ENCODE measurements at places on chromosomes 5 and 9.

DNA sequence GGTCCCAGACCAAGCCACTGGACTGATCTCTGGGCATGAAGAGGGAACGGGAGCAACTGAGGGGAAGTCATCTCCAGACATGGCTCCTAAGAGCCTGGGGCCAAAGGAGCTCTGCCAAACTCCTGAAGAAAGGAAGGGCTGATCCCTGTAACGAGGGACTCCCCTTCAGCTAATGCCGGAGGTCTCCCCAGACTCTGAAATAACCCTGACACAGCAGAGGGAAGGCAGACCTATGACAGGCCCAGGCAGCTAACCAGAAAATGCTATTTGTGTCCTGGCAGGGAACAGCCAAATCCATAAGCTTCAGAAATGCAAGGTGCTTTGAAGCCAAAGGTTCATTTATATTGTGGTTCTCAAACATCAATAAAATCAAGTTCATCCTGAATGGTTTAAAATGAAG lies 30.9 kb downstream of the APTX start:
- peaks cover 13% of the 10 kb centered on the region for H3K36me3 ChIP-seq
- DNase-seq: no peak
- no peaks in the 10 kb centered on the region for H3K27me3 ChIP-seq

DNA sequence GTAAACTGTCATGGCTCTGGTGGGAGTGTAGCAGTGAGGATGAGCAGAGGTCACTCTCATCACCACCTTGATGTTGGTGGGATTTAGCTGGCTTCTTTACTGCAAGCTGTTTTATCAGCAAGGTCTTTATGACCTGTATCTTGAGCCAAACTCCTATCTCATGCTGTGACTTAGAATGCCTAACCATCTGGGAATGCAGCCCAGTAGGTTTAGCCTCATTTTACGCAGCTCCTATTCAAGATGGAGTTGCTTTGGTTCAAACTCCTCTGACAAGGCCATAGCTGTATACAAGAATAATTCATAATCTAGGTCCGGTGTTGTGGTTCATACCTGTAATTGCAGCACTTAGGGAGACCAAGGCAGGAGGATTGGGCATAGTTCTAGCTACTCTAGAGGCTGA lies 85.1 kb downstream of the ARRDC3 start:
- H3K27ac ChIP-seq: no peak overlapping the region
- no peak for DNase-seq
- H3K4me3 ChIP-seq: no peak overlapping the region
- no peaks in the 10 kb centered on the region for H3K4me1 ChIP-seq
- no peaks in the 10 kb centered on the region for H3K36me3 ChIP-seq

- H3K27me3 ChIP-seq: no peaks in the 10 kb centered on the region
- no peak overlapping the region for H3K27ac ChIP-seq
- H3K36me3 ChIP-seq: peaks cover 13% of the 10 kb centered on the region
- H3K4me3 ChIP-seq: no peak overlapping the region
- DNase-seq: peak; percentile 68
Measured at GRCh38 chr5:53095931-53096525, 13.5 kb downstream of the MOCS2 start.

- H3K4me1 ChIP-seq: peaks cover 65% of the 10 kb centered on the region
- peaks cover 32% of the 10 kb centered on the region for H3K36me3 ChIP-seq
- peak overlapping the region; percentile 68 for H3K4me3 ChIP-seq
- H3K27me3 ChIP-seq: no peaks in the 10 kb centered on the region
- H3K27ac ChIP-seq: peak overlapping the region; percentile 93
- no peak for DNase-seq
Measured at GRCh38 chr9:2022560-2022959, 7.4 kb downstream of the SMARCA2 start.

GRCh38 chr5:2453781-2454180 lies 297.7 kb downstream of the IRX2 start:
- DNase-seq: no peak
- no peaks in the 10 kb centered on the region for H3K4me1 ChIP-seq
- H3K27ac ChIP-seq: no peak overlapping the region
- no peaks in the 10 kb centered on the region for H3K36me3 ChIP-seq

DNA sequence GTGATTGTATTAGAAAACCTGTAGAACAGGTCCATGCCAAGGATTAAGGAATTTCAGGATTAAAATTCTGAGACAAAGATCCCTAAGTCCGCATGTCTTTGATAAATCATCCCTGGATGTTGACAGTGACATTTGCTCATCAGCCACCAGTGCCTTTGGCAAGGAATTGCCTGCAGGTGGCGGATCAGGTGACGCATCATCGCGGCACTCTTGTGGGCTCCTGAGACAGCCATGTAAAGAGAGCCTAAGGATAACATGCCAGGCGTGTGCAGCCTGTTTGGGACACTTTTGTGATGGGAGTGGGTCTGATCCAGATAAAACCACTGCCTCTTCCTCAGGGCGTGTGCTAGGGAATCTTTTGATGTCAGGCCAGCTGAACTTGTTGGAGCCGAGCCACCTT lies 40.6 kb downstream of the ADCY2 start:
- no peaks in the 10 kb centered on the region for H3K4me1 ChIP-seq
- no peak overlapping the region for H3K27ac ChIP-seq
- no peaks in the 10 kb centered on the region for H3K36me3 ChIP-seq
- DNase-seq: no peak

GRCh38 chr5:21663082-21663481 lies 1190.1 kb downstream of the CDH12 start:
- H3K4me1 ChIP-seq: no peaks in the 10 kb centered on the region
- H3K4me3 ChIP-seq: no peak overlapping the region
- H3K27ac ChIP-seq: no peak overlapping the region
- H3K27me3 ChIP-seq: no peaks in the 10 kb centered on the region

- no peaks in the 10 kb centered on the region for H3K36me3 ChIP-seq
- H3K4me3 ChIP-seq: no peak overlapping the region
- DNase-seq: no peak
- no peaks in the 10 kb centered on the region for H3K27me3 ChIP-seq
- no peak overlapping the region for H3K27ac ChIP-seq
Measured at GRCh38 chr5:8520917-8521316, 652.0 kb downstream of the MTRR start.

GRCh38 chr9:130183133-130183762 lies 11.0 kb downstream of the NCS1 start:
- peaks cover 5% of the 10 kb centered on the region for H3K4me1 ChIP-seq
- H3K36me3 ChIP-seq: peaks cover 2% of the 10 kb centered on the region
- DNase-seq: no peak
- no peaks in the 10 kb centered on the region for H3K27me3 ChIP-seq
- peak overlapping the region; percentile 64 for H3K27ac ChIP-seq

DNA sequence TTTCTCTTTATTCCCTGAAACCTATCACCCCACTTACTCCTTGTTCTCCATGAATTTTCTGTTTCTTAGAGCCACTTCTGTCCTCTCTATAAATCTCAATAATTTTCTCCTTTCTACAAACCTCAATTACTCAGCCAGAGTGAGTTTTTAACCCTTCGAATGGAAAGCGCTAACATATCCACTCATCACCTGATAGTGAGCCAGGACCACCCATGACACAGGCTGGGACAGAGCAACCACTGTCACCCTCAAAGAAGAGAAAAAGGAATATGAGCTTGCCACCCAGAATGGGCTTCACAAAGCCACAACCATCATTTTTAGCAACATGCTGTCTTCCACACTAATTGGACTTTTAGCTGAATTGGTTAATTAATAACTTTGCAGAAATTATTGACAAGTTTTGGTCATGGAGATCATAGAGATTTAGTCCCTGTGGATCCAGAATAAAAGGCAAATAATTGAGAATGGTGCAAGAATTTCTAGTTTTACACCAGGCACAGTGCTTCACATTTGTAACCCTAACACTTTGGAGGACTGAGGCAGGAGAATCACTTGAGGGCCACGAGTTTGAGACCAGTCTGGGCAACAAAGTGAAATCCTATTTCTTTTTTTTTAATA lies 32.1 kb upstream of the SELENOP start:
- DNase-seq: no peak
- no peaks in the 10 kb centered on the region for H3K4me1 ChIP-seq
- H3K27ac ChIP-seq: no peak overlapping the region
- H3K4me3 ChIP-seq: no peak overlapping the region
- peaks cover 13% of the 10 kb centered on the region for H3K27me3 ChIP-seq

DNA sequence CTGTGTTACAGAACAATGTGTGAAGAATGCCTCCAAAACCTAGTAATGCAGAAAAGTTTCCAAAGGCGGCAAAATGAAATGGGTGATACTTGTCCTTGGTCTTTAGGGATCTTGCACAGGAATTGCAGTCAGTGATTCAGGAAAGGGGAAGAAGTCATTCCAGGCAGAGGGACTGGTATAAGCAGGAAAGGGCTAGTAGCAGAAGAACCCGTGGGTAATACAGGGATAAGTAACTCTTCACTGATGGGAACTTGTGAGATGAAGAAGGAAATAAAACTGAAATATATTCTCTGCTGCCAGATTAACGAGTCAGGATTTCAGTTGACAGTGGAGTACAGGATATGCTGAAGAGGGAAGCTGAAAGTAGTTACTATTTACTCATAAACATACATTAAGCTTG lies 1.2 kb downstream of the SRFBP1 start:
- DNase-seq: no peak
- H3K4me3 ChIP-seq: peak overlapping the region; percentile 95
- H3K36me3 ChIP-seq: peaks cover 20% of the 10 kb centered on the region
- peak overlapping the region; percentile 98 for H3K27ac ChIP-seq

GRCh38 chr5:31898036-31898632 lies 259.2 kb downstream of the PDZD2 start:
- no peaks in the 10 kb centered on the region for H3K36me3 ChIP-seq
- H3K4me3 ChIP-seq: no peak overlapping the region
- no peaks in the 10 kb centered on the region for H3K4me1 ChIP-seq
- DNase-seq: no peak

DNA sequence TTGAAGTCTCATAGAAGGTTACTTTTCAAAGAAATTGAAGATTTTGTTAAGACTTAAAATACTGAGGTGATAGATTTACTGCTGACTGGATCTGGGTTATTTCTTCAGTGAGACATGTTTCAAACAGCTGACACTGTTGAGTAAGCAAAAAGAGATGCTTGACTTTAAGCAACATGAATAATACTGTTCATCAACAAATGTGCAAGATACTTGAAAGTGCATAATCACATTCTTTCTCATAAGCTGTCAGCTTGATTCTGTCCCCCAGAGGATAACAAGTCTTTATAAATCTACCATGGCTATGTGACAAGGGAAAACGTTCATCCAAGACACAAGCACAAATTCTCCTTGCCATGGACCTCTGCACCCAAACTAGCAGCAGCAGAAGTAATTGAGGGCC lies 260.1 kb upstream of the CDH18 start:
- H3K4me3 ChIP-seq: no peak overlapping the region
- no peaks in the 10 kb centered on the region for H3K4me1 ChIP-seq
- no peaks in the 10 kb centered on the region for H3K36me3 ChIP-seq
- no peaks in the 10 kb centered on the region for H3K27me3 ChIP-seq
- H3K27ac ChIP-seq: no peak overlapping the region
- DNase-seq: no peak

DNA sequence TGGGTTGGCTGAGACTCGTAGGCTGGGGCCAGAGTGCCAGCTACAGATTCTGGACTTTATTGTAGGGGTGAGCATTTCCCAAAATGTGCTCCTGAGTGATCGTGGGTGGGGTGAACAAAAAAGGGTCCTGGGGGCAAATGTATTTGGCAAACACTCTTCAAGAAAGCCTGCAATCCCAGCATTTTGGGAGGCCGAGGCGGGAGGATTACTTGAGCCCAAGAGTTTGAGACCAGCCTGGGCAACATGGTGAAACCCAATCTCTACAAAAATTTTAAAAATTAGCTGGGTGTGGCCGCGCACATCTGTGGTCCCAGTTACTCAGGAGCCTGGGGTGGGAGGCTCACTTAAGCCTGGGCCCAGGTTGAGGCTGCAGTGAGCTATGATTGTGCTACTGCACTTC lies 55.5 kb upstream of the CDKN2AIPNL start:
- H3K4me1 ChIP-seq: peaks cover 10% of the 10 kb centered on the region
- H3K4me3 ChIP-seq: peak overlapping the region; percentile 44
- H3K27ac ChIP-seq: no peak overlapping the region
- no peaks in the 10 kb centered on the region for H3K36me3 ChIP-seq
- no peaks in the 10 kb centered on the region for H3K27me3 ChIP-seq
- no peak for DNase-seq

DNA sequence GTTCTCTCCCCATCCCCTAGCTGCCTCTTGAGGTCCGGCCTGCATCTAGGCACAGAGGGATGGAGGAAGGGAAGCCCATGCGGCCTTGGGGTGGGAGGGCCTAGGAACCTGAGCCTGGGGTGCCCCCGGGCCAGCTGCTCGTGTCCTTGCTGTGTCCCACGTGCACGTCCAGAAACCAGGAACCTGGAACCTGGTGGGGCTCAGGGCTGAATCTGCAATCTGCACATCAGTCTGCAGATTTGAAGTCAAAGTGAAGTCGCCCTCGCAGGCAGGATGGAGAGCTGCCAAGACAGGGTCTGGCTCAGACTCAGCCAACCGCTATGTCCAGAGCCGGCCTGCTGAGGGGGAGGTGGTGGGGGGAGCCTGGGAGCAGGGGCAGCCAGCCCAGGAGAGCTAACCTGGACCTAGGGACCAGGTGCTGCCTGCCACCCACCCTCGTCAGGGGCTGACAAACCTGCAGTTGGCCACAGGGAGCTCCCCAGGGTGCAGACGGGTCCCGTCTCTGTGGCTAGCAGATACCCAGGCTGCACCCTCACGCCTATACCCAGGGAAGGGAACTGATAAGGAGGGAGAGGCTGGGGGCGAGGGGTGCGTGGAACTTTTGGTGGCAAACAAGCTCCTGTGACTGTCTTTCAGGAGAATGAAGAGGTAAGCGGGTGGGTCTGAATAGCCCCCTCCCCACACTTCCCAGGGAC lies 103.5 kb upstream of the SIMC1 start:
- peaks cover 15% of the 10 kb centered on the region for H3K4me1 ChIP-seq
- H3K36me3 ChIP-seq: no peaks in the 10 kb centered on the region

GRCh38 chr9:13603921-13604320 lies 324.4 kb upstream of the MPDZ start:
- H3K36me3 ChIP-seq: no peaks in the 10 kb centered on the region
- no peaks in the 10 kb centered on the region for H3K4me1 ChIP-seq
- no peaks in the 10 kb centered on the region for H3K27me3 ChIP-seq
- H3K4me3 ChIP-seq: no peak overlapping the region
- H3K27ac ChIP-seq: no peak overlapping the region

DNA sequence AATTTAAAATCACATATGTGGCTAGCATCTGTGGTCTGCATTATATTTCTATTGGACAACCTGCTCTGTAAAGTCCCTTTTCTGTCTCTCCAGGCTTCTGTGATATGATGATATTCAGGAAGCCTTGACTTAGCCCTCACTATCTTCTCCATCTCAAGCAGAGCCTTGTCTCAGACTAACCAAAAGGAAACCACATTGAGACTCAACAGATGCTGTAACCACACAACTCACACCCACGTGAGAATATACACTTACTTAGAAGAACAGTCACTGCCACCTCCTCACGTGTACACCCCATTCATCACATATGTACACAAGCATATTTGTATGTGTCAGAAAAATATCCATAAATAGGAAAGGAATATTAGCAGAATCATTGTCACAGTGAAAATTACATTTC lies 33.6 kb downstream of the HTR4 start:
- H3K36me3 ChIP-seq: no peaks in the 10 kb centered on the region
- H3K4me3 ChIP-seq: no peak overlapping the region
- H3K4me1 ChIP-seq: peaks cover 18% of the 10 kb centered on the region

DNA sequence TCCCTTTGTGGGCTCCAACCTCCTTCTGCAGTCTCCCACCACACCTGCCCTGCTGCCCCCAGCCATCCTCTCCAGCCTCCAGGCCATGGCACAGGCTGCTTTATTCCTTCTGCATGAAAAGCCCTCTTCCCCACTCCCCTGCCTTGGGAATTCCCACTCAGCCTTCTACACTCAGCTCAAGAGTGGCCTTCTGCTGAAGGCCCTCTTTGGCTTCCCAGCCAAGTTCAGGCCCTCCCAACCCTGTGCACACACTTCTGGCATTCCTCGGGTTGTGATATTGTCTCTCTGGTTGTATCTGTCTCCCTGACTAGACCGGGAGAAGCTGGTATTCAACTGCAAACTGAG lies 5.7 kb downstream of the SHB start:
- no peak overlapping the region for H3K27ac ChIP-seq
- no peak for DNase-seq
- peaks cover 8% of the 10 kb centered on the region for H3K4me1 ChIP-seq
- H3K27me3 ChIP-seq: peaks cover 32% of the 10 kb centered on the region
- no peak overlapping the region for H3K4me3 ChIP-seq
